Caudate nucleus (tissue), 63 donors: ENCODE measurements at places on chromosomes 3 and 15.

- DNase-seq: no peak
Measured at GRCh38 chr3:42179110-42179725, 86.8 kb downstream of the CCK start.

DNA sequence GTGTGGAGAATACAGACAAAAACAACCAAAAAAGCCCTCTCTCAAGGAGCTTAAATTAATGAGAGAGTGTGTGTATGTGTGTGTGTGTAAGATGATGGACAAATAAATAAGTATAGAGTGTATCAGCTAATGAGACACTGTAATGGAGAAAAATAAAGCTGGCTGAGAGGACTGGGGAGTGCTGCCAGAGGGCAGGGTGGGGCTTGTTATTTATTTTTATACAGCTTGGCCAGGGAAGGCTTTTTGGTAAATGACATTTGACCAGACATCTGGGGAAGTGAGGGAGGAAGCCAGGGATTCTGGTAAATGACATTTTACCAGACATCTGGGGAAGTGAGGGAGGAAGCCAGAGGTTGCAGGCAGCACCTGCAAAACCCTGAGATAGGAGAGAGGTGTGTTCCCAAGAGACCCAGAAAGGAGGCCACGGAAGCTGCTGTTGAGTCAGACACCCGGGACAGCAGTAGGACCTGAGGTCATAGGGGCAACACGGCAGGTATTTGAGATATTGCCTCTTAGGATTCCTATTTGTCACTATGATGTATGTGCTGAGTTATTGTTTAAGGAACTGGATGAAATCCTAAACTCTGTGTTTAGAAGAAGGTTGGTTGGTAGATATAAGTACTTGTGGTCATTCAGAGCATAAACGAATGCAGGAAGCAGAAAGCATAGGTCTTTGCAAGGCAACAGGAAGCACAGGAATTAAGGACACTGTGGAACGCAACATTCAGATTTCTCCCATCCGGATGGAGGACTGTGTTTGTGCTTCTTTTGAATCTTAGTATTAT lies 2.7 kb downstream of the SV2B start:
- no peak for DNase-seq

- DNase-seq: no peak
Measured at GRCh38 chr15:35399901-35400300, 146.1 kb downstream of the DPH6 start.

- no peak for DNase-seq
Measured at GRCh38 chr3:167484551-167484950, 10.7 kb upstream of the SERPINI2 start.

GRCh38 chr3:106540743-106541142 lies 671.9 kb upstream of the CBLB start:
- DNase-seq: no peak
